ENCODE measurements at places on chromosomes 3 and 15. TPM values are rescaled to one million over a fixed set of nuclear protein-coding genes. Genes with fewer than 3 reads are reported as not detected.

DNA sequence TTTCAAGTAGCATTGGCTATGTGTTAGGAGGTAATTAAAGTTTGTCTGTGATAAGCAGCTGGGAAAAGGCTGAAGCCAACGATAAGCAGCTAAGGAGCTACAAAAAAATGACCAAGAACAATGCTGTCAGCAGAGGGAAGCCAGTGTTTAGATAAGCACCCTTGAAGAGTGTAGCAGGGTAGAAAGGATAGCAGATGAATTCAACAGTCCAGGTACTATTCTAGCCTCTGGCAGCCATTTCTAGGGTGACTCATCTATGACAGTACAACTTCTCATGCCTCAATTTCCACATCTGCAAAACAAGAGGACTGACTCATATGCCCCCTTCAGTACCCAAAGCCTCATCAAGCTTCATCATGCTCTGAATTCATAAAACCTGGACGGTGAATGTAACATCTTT lies 617.6 kb upstream of the UBE2E2 start:
- DNase-seq: no peak

The PLSCR5 gene
- not detected for total RNA-seq

DNA sequence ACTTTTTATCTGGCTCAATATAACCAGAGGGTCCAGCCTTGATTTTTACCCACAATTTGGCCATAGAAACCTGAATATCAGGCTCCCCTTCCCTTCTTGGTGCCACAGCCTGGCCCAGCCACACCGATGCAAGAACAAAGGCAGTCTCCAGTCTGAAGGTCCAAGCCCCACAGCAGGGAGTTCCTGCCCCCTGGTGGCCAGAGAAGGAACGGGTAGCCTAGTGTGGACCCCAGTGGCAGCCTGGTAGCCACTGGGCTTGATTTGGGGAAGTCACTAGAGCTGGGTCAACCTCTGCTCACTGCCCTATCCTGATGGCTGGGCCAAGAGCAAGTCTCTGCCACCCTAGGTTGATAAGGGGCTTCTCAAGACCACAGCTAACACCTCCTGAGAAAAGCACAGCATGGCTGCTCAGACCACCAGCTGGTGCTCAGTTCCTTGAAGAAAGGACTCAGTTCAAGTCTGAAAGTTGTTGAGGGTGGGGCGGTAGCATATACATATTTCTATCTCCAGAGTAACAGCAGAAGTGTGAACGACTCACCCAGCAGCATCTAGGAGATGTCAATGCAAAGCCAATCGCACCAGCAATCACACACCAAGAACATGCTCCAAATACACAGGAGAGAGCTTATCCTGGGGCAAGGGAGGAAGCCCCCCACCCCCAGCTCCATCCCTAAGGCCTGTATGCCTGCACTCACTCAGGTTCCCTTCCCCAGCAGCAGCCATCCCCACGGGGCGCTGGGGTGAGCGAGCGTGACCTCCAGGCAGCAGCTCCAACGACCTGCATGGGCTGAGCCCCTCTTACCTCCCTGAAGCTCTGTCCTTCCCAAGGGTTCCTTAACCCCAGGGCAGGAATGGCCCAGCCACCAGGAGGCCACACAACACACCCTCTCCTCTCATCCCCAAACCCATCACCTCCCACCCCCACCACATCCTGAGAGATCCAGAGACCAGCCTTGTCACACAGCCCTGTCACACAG lies 7.6 kb downstream of the PFKFB4 start:
- peak; percentile 91 for DNase-seq

The CIDEC gene
- total RNA-seq: not detected

The SLC12A8 gene
- total RNA-seq: 9.3 TPM

All from H7 (cell line).